ENCODE measurements at places on chromosomes 2 and 18.

GRCh38 chr18:32911660-32912284 is 138.9 kb upstream of the KLHL14 start:
- DNase-seq: no peak

DNA sequence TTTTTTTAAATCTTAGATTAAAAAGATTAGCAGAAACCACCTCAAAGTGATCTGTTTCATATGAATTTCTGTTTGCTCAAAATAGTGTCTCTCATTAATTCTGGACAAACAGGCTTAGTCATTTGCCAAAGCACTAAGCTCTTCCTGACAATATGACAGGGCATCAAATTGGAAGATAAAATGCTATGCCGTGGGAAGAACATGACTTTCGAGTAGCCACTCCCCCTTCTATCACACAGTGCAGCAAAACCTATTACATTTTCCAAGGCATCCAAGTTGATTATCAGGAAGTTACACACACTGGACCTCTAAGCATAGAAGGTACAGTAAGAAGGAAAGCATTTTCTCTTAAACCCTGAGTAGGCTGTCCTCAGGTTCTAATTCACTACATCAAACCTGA is 89.5 kb downstream of the STK39 start:
- DNase-seq: peak; percentile 48

- peak; percentile 55 for DNase-seq
Observed at GRCh38 chr2:223523551-223524001, 78.6 kb downstream of the SCG2 start.

GRCh38 chr2:215493376-215493775 is 57.5 kb upstream of the FN1 start:
- DNase-seq: no peak

GRCh38 chr18:62587689-62588088 is 64.9 kb downstream of the ZCCHC2 start:
- DNase-seq: no peak

DNA sequence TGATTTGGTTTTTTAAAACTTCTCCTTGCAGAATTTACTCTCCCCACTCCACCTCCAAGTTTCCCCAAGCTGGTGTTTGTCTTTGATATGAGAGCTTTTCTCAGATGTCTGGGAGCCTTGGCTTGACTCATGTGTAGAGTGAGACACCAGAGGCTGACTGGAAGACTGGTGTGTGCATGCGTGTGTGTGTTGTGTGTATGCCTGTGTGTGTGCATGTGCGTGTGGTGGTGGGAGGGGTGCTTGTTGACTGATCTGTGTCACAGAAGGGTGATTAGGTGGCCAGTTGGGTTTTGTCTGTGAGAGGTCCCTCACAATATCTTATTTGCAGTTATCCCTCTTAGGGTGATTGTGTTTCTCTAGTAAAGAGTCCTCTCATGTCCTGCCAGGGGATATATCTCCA is 50.5 kb upstream of the HPCAL1 start:
- no peak for DNase-seq

GRCh38 chr2:7111626-7112025 is 194.4 kb downstream of the RNF144A start:
- no peak for DNase-seq

GRCh38 chr2:6031200-6031867 is 339.1 kb downstream of the SOX11 start:
- no peak for DNase-seq

DNA sequence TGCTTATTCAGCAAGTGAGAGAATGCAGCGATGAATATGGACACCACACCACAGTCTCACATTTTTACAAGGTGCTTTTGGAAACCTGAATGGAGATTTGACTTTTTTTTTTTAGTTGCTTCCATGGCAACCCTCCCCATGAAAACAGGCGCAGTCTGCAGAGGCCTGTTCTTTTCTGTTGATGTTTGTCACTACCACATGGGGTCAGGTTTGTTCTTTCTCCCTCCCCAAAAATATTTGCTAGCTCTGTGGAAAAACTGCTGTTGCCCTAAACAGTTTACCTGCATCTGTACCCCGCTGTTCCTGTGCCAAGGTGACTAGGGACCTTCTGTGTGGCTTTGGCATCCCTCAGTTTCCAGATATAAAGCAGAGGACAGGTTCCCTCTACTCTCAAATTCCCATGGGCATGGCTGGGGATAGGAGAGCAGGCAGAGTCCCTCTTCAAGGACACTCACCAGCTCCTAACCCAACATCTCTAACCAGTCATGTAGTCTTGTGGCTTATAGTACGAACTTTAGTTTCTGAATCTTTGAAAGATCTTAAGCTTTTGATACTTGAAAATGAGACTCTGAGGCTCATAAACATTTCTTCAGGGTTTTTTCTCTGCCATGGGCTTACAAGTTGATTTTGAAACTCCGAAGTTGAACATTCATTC is 14.7 kb upstream of the MAPRE2 start:
- no peak for DNase-seq

- peak; percentile 64 for DNase-seq
Observed at GRCh38 chr2:109638795-109639194, 24.6 kb downstream of the SOWAHC start.

GRCh38 chr2:241556746-241557145 is 1.8 kb upstream of the BOK start:
- no peak for DNase-seq

DNA sequence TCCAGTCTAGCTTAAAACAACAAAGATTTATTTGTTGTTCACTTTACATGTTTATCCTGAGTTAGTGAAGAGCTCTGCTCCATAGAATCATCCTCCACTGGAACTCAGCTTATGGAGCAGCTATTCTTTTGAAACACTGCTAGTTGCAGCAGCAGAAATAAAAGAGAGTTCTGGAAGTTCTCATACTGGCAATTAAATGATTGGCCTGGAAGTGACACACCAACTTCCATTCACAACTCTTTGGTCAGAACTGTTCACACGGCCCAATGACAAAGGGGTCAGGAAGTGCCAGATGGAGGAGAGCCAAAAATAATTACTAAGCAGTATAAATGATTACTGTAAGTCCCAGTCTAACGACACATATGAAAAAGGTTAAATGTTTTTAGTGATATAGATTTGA is 39.1 kb downstream of the FBXO11 start:
- peak; percentile 85 for DNase-seq

- peak; percentile 60 for DNase-seq
Observed at GRCh38 chr2:17470855-17471641, 47.2 kb downstream of the RAD51AP2 start.

DNA sequence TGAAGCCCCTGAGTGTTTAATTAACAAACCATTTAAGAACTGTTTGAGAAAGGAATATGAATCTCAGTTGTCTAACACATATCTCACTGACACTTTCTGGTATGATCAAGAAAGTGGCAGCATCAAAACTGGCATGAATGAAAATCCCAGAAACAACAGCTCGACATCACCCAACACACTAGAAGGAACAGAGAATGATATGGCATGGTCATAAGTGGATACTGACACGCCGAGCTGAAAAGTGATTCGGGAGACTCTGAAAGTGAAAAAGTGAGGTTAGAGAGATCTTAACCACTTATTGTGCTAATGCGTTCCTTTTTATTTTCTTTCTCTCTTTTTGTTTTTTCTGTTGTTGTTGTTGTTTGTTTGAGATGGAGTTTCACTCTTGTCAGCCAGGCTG is 37.9 kb downstream of the MRPL35 start:
- DNase-seq: no peak
